ENCODE measurements at places on chromosomes 6 and 20.

DNA sequence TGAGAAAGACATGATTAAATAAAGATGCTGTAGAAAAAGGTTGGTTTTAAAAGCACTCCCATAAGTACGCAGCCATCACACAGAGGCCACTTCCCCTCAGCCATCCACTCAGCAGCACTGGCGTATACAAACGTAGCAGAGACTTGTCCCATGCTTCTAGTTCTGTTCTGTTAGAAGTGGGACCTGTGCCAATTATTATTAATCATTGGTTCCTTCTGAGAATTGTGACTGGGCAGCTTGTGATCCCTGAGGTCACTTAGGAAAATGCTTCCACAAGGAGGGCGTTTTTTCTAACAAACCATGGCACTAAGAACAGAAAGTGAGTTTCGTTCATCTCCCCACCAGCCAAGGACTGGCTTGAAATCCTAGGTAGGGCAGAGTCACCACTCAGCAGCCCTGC is 53.9 kb downstream of the FAM120B start:
- no peak for DNase-seq

DNA sequence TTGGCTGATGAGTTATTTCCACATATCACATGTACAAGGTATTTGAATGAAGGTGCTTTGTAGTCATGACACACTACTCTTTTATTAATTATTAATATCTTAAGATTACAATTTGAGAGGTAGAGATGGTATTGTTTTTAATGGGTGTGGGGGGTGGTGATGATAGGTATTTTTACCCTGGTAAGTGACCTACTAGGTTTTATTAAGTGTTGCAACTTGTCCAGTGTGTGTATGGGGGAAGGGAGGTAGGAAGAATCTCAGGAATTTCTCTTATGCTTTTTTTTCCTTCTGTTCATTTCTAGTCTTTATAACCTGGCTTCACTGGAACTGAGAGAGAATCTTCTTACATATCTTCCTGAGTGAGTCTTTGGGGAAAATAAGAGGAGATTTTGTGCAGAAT is 101.4 kb downstream of the LRRC1 start:
- DNase-seq = no peak

DNA sequence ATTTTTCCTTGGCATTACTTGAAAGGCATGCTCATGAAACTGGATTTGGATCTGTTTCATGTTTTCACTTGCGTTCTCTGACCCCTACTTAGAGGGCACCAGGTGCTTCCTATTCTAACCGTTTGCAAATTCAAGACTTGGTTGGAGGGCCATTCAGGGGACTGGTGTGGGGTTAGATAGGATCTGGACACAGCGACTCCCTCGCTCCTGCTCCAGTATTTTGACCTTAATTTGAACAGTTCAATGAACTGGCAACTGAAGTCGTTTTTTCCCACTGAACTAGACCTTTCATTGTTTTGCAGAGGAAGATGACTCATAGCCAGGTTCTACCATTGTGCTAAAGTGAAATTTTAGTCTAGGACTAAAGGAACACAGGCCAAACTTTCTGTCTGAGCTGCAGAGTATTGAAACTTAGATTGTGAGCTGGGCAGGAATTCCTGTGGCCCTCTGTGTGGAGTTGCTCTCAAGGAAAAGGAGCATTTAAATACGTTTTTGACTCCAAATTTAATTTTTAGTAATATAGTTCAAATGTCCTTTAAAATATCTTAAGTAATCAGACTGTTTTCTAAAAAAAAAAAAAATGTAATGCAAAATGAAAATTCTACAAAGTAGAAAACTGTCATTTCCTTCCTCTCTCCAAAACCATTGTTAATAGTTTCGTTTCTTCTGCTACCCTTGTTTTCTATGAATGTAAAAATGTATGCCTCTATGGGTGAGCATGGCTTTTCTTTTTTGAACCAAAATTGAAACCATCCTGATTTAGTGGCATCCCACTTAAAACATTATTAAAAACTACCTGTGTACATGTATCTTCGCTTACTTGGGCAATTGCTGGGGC is 64.8 kb downstream of the UTRN start:
- DNase-seq = peak; percentile 42

DNA sequence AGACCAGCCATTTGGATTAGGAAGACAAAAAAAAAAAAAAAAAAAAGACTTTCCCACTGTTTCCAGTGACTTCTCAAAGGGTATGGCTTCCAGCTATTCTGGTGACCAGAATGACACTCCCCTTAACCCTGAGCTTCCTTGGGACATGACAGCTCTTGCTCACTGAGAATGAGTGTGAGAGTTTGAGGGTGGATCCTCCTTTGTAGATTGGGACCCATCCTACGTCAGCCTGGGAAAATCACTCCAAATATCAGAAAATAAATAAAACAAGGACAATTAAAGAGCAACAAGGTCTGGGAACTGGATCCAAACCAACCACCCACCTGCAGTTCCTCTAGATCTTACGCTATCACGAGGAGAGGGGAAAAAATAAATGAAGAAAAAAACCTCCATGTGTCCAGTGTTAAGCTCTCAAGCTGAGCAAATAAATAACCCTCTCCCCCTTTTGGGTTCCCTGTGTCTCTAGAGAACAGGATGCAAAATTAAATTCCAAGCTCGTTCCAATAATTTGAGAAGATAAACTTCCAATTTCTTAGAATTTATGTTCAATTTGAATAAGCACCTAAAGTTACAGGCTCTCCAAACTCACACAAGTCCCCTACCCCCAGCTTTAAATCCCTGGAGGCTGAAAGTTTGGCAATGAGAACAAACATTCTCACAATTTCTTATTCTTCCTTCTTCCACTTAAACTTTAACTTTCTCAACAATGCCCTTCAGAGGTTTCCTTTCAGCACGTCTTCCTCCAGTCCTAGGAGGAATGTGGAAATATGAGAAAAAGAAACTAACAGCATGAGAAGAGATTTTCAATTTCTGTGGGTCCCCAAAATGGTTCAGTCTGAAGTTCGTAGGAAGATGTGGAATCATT is 170.2 kb downstream of the MTFR2 start:
- DNase-seq = no peak

GRCh38 chr6:88246654-88247053 is 80.5 kb upstream of the CNR1 start:
- no peak for DNase-seq

DNA sequence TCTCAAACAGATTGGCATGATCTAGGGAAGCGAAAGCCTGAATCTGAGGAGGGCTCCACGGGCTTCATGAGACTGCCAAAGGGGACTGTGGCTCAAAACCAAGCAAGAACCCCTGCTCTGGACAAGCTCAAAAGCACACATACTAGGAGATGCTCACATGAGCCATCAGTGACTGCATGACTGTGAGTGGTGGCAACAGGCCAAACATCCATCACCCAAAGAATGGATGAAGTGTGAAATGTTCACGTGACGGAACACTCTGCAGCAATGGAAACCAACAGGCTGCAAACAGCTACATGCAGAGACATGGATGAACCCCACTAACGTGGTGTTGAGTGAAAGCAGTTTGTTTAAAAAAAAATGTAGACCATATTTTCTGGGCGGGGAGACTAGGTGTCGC is 136.3 kb downstream of the PREX1 start:
- DNase-seq = no peak

DNA sequence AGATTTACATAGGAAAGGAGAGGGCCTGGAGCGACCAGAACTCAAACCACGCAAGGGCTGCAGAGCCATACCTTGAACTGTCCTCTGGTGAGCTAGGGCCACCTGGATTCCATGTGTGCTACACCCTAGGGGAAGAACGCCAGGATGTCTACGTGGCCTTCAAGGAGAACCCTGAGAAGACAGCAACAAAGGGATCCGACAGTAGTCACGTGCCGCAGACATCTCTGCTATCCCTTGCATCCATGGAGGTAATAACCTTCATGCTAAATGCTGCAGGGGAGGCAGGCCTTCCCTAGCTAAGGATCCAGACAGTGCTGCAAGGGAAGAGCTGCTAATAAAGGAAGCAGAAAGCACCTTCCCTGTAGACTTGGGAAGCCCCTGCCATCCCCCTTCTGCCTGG is 52.9 kb downstream of the NOL4L start:
- DNase-seq = no peak

GRCh38 chr20:14829906-14830305 is 492.5 kb upstream of the FLRT3 start:
- no peak for DNase-seq

GRCh38 chr20:62618611-62619529 is 23.4 kb upstream of the SLCO4A1 start:
- DNase-seq = no peak

DNA sequence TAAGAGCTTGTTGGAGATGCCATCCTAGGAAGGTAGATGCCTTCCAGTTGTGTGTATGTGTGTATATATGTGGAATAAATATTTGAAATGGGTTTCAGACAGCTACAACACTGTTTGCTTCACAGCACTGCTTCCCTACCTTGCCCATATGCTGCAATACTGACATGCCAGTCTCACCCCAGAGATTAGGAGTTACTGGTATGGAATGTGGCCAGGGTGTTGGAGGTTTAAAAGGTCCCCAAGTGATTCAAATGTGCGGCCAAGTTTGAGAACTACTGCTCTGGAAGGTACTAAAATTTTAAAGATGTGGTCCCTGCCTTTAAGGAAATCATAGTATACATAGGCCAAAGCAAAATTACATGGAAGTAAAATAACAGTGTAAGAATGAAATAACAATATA is 39.5 kb downstream of the BCKDHB start:
- DNase-seq = no peak

- no peak for DNase-seq
Measured at GRCh38 chr6:133778414-133779130, 110.3 kb upstream of the TCF21 start.

DNA sequence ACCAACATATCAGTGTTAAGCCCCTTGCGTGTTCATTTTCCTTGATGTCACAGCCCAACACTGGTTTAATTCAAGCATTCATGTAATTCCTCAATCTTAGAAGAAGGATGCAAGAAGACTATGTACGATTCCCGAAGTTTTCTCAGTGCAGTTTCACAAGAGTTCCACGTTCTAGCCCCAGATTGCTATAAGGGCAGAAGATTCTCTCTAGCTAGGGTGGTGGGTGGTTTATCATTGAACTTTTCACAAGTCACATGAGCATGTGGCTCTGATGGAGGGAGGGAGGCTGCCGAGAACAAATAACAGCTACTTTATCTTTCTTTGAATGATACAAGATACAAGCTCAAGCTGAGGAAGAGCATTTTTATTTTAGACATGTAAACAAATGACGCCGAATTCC is 71.9 kb upstream of the NHSL1 start:
- DNase-seq = no peak

- no peak for DNase-seq
Measured at GRCh38 chr6:15615802-15616201, 47.0 kb downstream of the DTNBP1 start.

- DNase-seq = no peak
Measured at GRCh38 chr6:7684076-7684475, 41.8 kb upstream of the BMP6 start.

DNA sequence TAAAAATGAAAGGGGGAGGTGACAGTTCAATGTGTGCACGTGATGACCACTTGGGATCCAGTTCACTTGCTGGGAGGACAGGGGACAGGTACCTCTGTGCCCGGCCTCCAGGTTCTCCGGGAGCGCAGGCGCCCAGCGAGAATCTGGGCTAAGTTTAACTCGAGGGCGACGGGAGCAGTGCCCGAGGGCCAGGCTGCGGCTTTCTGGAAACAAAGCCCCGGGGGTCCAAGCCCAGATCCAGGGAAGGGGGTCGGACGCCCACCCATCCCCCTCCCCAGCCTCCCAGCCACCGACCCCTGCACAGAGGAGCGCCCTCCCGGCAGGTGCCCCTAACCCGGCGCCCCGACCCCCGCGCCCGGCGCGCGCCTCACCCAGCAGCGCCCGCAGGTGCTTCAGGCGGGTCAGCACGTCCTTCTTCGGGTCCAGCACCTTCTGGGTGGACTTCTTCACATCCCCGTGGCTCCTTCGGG is 405 bp downstream of the RALGAPA2 start:
- DNase-seq = no peak

- no peak for DNase-seq
Measured at GRCh38 chr20:34299556-34300255, 3.4 kb downstream of the AHCY start.

DNA sequence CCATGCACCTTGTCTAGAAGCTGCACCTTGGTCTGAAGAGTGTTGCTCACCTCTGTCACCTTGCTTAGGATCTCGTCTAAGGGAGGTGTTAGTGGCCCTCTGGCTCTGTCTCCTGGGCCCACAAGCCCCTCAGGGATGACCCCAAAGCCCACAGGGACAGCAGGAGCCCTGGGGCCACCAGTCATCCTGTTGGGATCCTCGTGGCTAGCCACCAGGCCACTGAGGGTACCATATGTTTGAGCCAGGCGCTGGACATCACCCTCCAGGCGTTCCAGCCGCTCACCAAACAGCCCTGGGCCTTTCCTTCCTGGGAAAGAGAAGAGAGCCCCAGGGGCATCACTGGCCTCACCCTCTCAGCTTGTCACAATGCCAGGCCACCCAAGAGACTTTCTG is 3.9 kb downstream of the EMILIN3 start:
- no peak for DNase-seq

DNA sequence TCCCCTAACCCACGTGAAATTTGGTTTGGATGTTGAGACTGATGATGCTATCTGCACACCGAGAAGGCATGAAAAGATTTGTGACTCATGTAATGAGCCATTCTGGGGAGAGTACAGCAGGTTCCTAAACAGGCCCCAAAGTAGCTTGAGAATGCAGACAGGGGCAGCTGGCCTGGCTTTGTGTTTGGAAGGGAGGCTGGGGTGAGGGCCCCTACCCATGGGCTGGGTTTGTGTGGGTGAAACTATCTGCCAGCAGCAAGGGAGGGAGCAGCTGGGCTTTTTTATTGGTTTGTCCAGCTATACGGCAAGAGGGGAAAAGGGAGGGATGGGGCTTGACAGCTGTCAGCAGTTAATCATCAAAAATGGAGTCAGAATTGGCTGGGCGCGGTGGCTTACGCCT is 87.0 kb upstream of the RNF24 start:
- DNase-seq = no peak

DNA sequence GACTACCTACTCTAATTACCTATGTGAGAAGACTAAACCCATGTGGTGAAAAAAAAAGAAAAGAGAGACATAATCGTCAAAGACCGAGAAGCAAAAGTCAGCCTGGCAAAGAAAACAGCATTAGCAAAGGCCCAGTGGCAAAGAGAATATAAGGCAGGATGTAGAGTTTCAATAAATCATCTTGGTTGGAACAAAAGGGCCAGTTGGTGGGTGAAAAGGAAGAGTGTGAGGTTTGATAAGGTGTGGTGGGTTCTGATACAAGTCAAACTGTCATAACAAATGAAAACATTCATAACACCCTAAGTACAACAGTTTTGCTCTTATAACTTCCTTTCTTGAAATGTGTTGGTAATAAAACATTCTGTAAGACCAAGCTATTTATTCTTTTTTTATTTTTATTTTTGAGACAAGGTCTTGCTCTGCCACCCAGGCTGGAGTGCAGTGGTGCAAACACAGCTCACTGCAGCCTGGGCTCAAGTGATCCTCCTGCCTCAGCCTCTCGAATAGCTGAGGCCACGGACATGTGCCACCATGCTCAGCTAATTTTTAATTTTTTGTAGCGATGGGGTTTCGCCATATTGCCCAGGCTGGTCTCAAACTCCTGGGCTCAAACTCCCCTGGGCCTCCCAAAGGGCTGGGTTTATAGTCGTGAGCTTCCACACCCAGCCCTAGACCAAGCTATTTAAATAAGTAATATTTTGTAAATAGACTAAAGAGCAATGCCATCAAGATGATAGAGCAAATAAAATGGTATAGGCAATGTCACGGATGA is 18.9 kb upstream of the GTF3C6 start:
- DNase-seq = no peak

GRCh38 chr20:62406635-62407176 is 379 bp downstream of the CABLES2 start:
- DNase-seq = no peak

Measured in CD4-positive, alpha-beta memory T cell (primary cell).